Lung (tissue), 17 donors: ENCODE measurements at places on chromosomes 3 and 15. TPM values are rescaled to one million over a fixed set of nuclear protein-coding genes. Genes with fewer than 3 reads are reported as not detected.

DNA sequence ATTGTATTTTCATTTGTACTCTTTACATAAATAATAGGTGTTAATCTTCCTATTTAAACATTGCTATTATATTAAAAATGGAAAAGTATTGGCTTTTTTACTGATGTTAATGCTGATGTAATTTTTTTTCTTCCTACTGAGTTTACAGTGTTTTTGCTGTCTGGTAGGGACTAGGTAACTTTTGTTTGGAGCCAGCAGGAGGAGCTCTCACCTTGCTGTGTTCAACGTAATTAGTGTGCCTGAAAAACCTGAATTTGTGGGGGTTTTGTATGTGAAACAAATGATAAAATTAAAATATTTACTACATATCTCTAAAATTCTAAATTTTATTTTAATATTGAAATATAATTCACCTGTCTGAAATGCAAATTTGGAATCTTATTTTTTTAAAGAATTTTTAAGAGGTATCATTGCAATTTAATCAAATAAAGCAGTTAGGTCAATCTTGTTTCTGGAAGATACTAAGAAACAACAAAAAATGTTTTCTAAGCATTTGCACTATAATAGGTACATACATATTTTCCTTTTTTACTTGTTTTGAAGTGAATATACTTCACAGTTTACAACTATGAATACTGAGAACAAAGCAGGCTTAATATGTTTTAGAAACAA, 48.8 kb downstream of the EPHA6 start:
- DNase-seq: peak; percentile 51

DNA sequence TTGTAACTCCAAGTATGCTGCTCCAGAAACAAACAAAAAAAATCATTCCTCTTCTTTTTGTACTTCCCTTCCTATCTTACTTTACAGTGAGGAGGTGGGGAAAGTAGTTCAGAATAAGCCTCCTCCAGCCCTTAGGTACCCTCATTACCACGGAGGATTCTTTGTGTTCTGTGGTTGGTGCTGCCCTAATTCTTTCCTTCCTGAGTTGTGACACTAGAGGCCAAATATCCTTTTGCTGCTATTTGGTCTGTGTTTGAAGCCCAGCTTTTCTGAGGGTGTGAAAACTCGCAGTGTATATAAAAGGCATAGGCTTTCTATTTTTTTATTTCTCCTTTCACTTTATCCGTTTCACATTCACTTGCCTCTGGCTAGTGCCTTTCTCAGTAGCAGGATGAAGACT, 98.2 kb downstream of the HHLA2 start:
- no peak for DNase-seq

GRCh38 chr15:60358935-60359682, 38.7 kb downstream of the ANXA2 start:
- no peak for DNase-seq

DNA sequence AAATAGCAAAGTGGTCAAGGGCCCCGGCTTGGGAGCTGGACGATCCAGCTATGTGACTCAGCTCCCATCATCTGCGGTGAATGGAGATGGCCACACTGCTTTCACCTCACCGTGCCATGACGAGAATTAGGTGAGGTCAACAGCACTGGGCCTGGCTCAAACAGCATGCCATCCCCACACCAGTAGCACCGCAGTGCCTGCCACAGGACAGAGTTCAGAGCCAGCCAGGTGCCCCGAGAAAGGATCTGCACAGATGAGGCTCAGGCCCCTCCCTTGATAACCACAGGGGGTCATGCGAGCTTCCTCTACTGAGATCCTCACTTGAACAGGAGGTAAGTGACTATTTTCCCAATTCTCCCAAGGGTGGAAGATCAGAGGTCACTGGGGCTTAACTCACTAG, 29.4 kb downstream of the ZXDC start:
- no peak for DNase-seq

DNA sequence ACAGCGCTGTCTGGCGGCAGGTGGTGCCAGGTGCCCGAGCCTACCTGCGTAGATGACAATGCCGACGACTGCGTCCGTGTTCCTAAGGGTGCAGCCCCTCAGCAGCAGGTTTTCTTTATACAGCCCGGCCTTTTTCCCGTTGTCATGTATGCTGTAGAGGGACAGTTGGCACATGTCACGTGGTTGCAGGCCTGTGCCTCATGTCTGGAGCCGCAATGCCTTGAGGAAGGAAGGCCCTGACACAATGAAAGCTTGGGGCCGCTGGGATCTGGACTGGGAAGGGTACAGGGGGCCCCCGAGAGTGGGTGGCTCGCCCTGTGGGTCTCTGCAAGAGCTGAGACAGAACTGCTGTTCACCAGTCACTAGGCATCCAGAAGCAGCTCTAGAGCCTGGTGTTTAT, 136.0 kb downstream of the ATP10A start:
- no peak for DNase-seq

GRCh38 chr15:67033571-67034044, 31.8 kb upstream of the SMAD3 start:
- peak; percentile 29 for DNase-seq

DNA sequence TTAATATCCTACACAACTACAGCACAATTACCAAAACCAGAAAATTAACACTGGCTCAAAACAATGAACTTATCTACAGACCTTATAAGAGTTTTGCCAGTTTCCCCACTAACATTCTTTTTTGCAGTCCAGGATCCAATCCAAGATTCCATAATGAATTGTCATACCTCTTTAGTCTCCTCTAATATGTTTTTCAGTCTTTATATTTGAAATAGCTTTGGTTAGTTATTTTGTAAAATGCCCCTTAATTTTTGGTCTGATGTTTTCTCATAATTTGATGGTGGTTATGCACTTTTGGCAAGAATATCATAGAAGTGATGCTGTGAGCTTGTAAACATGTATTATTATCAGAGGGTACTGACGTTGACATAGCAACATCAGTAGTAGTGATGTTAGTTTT, 124.3 kb downstream of the ISL2 start:
- DNase-seq: no peak

DNA sequence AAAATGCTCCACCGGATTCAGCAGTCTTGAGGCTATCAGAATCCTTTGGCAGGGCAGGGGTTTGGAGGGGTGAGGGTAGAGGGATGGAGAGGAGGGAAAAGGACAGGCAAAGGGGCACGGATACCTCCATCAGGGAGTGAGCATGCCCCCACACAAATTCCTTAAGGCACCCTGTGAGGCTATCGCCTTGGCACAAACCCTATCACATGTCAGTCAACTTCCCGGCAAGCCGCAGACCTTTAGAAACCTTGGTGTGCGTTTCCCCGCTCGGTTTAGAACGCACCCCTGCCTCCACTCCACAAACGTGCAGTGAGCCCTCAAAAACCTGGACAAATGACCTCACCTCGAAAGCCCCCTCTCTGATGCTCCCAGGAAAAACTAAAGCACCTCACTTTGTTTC, 422 bp upstream of the SETMAR start:
- DNase-seq: no peak

- no peak for DNase-seq
These were observed 99.6 kb downstream of the FNDC3B start for GRCh38 chr3:172138792-172139507.

DNA sequence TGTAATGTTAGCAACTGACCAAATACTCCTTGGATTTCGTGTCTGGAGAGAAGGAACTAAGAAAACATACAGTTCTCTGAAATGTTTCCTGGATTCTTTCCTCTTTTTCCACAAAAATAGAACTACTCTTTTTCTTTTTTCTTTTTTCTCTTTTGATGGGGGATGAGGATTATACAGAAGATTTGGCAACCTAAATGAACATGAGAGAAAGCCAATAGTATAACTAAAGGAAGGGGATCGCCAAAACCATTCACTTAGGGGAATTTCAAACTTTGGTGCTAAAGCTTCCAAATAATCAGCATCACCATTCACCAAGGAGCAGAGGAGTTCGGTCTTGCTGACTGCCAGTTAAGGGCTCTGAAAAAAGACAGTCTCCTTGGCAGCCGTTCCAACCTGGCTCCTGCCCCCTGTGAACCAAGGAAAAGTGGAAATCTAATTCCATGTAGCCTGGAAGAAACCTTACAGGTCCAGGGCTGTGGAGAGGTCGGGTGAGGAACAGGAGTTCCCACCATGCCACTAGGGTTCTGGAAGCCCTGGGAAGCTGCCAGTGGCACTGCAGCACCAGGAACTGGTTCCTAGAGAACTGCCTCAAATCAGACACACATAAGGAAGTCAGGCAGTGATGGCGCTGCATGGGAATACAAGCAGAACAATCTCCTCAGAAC, 176.9 kb downstream of the TNIK start:
- no peak for DNase-seq

DNA sequence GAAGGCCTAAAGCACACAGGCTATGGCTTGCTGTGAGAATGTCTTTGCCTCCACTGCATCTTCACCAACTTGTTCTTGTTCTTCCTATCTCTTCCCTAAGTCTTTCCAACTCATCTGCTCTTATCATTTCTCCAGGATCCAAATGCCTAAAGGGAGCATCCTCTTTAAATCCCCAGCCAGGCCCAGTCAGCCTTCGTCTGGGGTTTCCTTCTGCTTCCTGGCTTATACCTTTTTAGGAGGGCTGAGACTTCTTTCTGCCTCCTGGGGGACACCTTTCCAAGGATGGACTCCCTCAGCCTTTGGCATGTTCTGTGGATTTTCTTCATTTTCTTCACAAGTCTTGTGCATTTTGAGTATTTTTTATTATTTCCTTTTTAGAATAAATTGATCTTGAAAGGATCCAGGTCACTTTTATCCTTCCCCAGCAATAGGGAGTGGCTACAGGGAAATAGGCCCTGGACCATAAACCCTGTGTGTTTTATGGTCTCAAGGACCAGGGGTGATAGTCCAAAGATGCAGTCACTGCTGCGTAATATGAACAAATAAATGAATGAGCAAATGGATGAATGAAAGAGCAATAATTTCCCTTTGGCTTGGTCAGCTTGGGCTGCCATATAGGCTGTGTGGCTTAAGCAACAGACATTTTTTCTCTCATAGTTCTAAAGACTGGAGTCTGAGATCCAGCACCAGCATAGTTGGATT, 122.1 kb upstream of the LRIG1 start:
- no peak for DNase-seq

DNA sequence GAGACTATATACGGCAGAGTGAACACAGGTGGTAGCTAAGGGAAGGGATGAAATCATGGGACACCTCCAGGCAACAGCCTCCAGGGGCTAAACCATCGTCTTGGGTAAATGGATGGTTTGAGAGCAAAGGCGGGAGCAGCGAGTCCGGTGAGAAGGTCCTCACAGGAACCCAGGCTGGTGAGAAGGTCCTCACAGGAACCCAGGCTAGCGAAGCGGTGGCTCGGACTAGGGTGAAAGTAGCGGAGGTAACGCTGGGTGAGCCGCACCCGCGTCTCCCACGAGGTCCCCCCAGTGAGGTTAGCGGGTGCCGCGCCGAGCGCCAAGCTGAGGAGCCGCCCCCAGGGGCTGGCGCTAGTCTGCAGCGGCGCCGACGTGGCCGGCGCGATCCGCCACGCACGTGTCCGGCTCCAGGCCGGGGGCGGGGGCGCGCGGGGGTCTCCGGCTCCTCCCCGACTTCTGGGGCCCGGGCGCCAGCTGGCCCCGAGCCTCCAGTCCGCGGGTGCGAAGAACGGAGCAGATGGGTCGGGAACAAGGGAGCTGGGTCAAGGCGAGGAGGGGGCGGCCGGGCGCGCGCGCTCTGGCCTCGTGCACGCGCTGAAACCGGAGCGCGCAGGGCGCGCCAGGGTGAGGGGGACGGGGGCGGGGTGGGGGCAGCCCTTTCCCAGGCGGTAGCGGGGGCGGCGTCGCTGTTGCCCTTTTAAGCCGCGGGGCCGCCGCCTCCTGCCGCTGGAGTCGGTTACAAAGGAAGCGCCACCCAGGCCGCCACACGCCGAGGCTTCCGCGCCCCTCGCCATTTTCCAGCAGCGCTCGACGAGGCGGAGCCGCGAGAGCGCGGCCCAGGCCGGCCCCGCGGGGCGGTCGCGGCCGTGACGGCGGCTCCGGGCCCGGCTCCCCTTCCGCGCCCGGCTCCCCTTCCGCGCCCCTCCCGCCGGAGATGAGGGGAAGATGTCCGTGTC, at the start of gene UBE2Q2:
Gene UBE2Q2 (plus strand): TSS at position 726 of the 956 bp plus-strand sequence. CDS start 220 bp downstream, at position 946.
- peak; percentile 82 for DNase-seq

GRCh38 chr3:171345107-171345843, 114.9 kb downstream of the TNIK start:
- no peak for DNase-seq

DNA sequence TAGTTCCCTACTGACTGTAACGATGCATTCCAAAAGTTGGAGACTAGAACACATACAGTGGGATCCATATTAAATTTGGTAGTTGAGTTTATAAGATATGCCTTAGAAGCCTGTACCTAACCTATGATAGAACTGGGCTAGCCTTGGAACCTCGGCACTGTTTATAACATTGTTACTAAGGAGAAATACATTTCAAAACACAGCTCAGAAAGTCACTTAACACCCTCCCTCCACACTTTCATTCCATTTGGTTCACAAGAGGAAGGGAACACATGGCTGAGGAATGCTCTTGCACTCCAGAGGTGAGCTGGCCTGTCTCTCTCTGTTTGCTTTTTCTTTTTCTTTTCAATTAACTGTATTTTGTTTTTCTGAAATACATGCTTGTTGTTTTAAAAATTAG, 48.7 kb upstream of the TSC22D2 start:
- no peak for DNase-seq

DNA sequence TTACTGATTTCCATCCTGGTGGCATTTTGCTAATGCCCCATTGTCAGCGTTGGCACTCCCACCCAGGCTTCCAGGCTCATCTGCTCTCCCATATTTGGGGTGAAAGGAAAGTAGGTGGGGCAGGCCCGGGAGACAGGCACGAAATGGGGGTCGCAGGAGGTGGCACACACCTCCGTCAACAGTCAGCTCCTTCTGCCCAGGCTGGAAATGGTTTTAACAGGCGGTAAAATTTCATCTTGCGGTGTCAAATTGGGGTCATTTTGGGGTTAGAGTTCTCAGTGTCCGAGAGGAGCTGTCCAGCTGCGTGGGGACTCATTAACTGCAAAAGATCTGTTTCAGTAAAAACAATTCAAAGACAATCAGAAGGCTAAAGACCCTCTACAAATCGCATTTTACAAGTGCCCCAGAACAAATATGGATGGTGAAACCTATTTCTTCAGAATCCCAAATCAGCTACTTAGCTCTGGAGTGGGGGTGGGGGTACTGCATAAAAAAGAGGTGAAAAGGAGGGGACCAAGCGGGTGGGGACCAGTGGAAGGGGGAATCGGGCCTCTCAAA, 4.2 kb upstream of the MEIS2 start:
- no peak for DNase-seq

- DNase-seq: peak; percentile 33
These were observed 98.2 kb downstream of the NR2F2 start for GRCh38 chr15:96428742-96429141.

- DNase-seq: peak; percentile 99
These were observed 10.6 kb downstream of the CISH start for GRCh38 chr3:50600841-50601591.

- DNase-seq: no peak
These were observed 50.7 kb upstream of the GOLGA6L2 start for GRCh38 chr15:23497710-23498111.

- no peak for DNase-seq
These were observed 33.3 kb downstream of the KPNA1 start for GRCh38 chr3:122481390-122481789.

Gene SCAANT1
- polyA plus RNA-seq: not detected

Gene SCN11A
- 0.04 TPM for polyA plus RNA-seq

Gene PRR20G
- not detected for polyA plus RNA-seq

Gene TMED3
- polyA plus RNA-seq: 88.2 TPM

Gene RYR3
- 0.24 TPM for polyA plus RNA-seq

Gene ANKRD34C
- polyA plus RNA-seq: not detected

Gene FOXB1
- 0.02 TPM for polyA plus RNA-seq

Gene DUOXA2
- polyA plus RNA-seq: 0.98 TPM
